ENCODE measurements at places on chromosomes 2 and 18.

DNA sequence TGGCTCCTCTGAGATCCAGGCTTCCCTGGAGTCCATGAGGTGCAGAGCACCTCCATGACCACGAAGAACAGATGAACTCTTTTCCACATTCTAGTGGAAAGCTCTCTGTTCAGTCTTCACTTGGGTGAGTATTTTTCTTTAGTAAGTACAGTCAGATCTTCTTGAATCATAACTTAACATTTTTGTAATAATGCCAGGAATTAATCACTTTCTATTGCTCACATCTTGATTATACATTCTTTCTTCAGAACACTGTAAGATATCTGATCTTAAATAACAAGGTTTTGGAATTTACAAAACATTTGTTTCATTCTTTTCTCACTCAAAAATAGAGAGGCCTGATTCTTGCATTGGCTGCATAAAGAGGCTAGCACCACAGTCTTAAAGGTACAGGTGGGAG lies 45.4 kb upstream of the RND3 start:
- DNase-seq, result no peak

GRCh38 chr2:166536111-166536510 lies 42.1 kb upstream of the SCN7A start:
- DNase-seq, result no peak

DNA sequence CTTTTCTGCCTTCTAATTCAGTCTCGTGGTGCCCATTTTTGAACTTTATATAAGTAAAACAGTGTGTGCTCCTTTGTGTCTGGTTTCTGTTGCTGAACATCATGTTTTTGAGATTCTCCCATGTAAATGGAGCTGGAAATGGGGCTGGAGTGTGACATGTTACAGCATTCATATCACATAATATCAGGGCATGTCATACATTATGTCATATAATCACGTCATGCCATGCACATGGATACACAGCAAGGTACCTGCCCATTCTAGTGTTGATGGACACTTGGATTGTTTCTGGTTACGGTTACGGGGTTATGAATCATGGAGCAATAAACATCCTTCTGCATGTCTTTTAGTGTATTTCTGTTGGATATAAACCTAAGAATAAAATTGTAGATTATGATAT lies 117.1 kb upstream of the MYT1L start:
- no peak for DNase-seq

DNA sequence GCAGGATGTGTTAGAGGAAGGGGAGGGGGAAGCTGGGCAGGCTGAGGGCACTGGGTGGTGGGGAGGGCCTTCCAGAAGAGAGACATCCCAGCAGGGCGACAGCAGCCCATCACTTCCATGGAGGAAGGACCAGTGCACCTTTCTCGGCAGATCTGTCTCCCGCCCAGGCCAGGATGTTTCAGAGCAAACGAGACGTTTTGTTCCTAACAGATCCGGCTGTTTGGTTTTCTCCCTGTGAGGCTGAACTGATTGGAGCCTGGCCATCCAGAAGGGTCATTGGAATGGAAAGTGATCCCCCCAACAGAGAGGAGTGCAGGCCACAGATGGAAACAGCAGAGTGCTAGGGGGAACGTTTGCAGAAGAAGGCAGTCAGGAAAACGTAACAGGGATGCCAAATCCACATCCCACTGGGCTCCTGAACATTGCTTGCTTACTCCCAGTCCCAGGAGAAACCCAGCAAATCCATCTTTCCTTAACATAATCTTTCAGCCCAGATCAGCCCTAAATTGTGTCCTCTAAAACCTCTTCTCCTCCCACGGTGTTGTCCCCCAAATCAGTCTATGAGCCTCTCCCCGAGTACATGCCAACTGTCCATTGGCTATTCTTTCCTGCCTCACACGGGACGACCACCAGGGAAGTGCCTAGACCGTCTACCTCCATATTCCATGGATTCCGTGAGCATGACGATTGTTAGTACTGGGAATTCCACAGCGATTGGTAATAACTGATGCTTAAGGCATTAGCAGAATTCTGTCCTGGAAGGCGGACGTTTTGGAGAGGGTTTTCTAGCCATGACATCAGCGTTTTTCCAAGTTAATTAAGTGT lies 126.8 kb downstream of the SEPTIN10 start:
- no peak for DNase-seq

DNA sequence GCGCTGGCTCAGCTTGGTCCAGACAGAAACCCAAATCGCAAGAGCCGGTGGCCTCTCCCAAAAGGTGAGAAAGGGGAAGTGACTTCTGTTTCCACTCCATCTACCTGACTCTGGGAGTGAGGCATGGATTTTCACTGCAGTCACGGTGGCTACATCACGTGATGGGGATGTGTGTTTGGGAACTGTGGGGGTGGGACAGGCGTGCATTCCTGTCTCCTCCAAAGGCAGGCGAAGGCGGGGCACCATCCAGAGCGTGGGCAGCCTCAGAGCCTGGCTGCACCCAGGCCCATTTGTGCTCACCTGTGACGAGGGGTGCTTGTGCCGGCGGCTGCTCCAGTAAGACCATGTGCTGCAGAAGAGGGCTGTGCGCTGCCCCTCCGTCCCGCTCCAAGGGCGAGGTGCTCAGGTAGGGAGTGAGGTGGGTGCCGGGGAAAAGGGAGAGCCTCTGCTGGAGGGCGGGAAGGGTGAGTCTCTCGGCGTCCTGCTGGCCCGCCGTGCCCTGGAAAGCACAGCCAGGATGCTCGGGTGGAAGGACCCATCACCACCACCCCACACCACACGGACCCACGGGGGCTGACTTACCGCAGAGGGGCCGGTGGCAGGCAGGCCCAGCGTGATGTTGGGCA lies 266.8 kb downstream of the HDAC4 start:
- DNase-seq, result no peak

DNA sequence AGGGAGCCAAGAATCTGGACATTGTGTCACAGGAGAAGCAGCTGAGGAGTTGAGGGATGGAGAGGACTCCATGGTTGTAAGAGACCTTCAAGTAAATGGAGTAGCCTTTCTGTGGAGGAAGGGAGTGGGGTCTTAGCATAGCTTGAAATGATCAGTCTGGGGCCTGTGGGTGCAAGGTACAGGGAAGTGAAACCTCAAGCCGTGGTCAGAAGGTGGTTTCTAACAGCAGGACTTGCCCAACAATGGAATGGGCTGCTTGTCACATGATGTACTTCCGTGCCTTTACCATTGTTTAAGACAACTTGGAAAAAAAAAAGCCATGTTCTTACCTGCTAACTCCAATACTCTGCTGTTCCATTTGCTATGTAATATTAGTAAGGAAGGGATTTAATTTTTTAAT lies 140.7 kb downstream of the LDLRAD4 start:
- no peak for DNase-seq

GRCh38 chr18:3132700-3133099 lies 87.1 kb downstream of the MYOM1 start:
- no peak for DNase-seq
